ENCODE measurements at places on chromosomes 16 and 17.

DNA sequence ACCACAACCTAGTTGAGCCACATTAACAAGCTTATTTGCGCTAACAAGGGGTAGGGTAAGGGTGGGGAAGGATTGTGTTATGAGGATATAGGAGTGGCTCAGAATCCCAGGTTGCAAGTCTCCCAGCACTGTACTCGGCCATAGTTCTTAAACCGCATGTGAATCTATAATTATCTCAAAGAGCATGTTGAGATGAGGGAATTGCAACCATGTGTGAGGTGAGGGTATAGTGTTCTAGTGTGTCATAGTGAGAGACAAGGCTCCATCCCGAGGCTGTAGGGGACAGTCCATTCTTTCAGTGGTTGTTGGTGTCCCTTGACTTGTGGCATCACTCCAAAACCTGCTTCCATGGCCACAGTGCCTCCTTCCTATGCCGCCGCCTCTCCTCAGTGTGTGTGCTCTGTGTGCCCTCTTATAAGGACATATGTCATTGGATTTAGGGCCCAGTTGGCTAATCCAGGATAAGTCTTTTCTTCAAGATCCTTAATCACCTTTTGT lies 22.7 kb upstream of the ATP5MC1 start:
- DNase-seq, result no peak

DNA sequence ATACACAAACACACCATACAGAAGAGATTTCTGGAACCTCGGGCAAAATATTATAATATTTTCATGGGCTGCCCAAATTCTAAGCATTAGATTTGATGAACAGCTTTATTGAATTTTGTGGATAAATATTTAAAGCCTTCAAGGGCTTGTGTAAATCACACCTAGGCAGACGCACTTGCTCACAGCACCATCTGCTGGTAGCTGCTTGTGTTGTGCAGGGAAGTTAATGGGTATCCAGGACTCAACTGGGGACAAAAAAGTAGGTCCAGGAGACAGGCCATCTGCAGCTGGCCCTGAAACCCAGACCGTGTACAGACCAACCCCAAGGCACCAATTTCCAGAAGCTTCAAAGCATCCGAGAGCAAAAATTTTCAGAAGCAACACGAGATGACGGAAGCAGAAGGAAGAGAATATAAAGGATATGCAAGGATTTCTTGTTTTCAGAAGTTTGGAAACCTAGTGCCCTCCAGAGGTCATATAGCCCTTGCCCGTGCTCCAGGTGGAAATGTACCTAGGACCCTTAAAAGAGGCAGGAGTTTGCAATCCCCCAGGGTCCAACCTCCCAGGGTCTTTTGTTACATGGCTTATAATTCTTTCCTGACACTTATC lies 140.0 kb downstream of the CHD9NB start:
- DNase-seq, result peak; percentile 40

DNA sequence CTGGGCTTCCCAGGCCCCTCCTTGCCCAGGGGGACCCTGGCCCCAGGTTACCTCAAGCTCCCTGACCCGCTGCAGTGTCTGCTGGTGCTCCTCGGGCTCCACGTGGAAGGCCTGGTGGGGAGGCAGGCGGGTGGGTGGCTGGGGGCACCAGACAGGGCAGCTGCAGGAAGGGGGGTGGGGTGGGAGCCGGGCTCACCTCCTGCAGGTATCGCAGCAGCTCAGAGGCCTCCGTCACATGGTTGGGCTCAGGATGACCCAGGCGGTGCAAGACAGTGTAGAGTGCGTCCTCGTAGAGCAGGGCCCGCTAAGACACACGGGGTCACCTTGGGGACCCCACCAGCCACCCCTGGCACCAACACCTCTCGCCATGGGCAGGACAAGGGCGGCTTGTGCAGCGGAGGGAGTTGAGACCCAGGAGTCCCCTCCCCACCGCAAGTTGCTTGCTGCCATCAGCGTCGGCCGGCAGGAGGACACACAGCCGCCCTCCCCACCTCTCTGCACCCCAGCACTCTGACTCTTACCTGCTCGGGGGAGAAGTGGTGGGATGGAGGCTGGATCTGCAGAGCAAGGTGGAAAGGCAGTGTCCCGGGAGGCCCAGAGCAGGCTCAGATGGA lies 1.1 kb downstream of the UNC13D start:
- DNase-seq, result peak; percentile 25

DNA sequence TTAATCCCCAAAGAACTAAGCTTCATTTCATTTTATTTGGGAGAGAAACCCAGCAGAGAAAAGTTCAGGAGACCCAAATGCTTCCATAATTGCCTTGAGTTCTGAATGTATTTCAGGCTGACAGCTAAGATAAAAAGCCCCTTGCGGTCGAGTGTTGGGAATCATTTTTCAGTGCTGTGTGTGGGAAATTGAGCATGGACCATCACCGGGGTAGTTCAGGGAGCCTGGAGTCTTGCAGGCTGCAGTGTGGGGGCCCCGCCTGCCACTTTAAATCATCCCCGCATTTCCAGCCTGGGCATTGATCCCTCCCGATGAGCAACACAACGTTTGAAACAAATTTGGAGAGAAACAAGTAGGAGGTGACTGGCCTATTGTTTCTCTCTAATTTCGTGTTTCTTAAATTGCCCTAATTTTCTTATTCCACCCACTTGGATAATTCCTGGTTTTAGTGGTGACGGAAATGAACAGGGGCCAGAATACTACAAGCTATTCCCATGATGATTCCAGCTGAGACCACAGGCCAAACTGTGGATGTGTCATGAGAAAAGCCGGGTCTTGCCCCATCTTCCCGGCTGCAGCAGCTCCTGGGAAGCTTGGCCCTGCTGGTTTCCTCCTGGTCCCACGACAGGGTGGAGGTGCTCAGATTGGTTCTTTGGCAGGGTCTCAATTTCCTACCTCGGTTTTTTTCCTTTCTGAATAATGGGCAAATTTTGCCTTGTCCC lies 75.1 kb downstream of the FOXL1 start:
- no peak for DNase-seq

GRCh38 chr16:17338244-17338643 lies 132.5 kb downstream of the XYLT1 start:
- no peak for DNase-seq

DNA sequence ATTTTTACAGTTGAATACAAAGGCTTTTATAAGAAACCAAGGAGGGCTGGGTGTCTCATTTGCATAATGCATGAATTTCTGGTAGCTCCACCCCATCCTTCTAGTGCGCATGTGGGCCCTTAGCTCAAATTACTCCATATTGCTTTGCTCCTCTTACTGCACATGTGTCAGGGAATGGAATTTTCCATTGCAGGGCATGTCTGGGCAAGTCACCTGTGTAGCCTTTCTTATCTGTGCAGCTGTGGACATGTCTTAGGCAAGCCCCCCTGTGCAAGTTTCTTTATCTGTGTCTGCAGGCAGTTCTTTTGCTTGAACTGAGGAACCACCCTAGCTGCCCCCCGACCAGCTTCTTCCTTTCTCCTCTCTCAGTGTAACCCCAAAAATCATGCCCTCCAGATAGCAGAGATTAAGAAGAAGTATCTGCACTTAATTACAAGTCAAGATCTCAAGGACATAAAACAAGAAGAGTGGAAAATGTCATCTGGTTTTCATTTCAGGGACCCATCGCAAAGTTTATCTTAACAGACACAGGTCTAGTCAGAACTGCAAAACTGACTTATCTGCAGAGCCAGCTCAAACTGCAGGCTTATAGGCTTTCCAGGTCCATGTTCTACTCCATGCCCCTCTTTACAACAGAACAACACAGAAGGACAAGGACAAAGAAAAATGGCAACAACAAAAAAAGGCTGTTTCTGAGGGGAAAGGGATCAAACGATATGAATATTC lies 137.9 kb upstream of the HS3ST4 start:
- DNase-seq, result no peak

- no peak for DNase-seq
These were observed 94.9 kb upstream of the GOT2 start for GRCh38 chr16:58828901-58829545.

- DNase-seq, result no peak
These were observed 48.7 kb downstream of the DNAH17 start for GRCh38 chr17:78528541-78528940.

GRCh38 chr16:54657058-54657708 lies 273.5 kb upstream of the IRX5 start:
- no peak for DNase-seq

- no peak for DNase-seq
These were observed 178.4 kb downstream of the CCDC182 start for GRCh38 chr17:57566721-57567120.

GRCh38 chr17:46738544-46738943 lies 79.9 kb downstream of the WNT3 start:
- no peak for DNase-seq

GRCh38 chr16:2066139-2066538 lies 18.4 kb downstream of the TSC2 start:
- DNase-seq, result no peak

DNA sequence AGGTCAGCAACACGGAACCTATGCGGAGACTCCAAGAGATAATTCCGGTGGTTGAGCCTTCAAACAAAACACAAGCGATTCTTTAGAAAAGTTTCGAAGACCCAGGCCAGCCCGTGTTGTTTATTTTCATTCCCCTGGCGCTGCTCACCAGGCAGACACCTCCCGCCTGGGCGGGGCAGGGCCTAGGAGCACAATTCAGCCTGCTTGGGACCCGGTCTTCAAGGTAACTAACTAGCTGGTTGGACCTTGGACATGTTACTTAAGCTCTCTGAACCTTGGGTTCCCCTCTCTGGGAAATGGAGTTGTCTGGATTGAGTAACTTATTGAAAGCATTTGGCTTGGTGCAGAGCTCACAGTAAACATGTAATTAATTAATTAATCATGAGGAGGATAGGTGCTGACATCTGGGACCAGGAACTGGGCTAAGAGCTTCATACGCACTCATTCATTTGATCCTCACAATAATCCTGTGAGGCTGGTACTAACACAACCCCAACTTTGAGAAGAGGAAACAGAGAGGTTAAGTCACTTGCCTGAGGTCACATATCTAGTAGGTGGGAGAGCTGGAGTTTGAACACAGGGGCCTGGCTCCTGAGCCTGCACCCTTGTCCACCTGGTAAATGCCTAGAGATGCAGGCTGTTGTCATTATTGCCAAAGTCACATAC lies 125.3 kb upstream of the SMURF2 start:
- no peak for DNase-seq

DNA sequence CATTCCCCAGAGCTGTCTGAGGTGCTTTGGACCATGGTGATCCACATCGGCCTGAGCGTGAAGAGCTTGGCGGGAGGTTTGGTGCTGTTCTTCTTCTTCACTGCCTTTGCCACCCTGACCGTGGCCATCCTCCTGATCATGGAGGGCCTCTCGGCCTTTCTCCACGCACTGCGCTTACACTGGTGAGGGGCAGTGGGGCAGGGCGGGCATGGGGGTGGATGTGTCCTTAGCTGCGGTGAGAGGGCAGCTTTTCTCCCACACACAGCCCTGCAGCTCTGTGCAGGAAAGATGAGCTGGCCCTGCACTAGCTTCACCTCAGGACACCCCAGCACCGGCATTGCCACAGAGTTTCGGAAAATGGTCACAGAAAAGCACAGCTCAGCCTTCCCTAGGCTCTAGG lies 21.8 kb upstream of the NAGLU start:
- DNase-seq, result no peak

DNA sequence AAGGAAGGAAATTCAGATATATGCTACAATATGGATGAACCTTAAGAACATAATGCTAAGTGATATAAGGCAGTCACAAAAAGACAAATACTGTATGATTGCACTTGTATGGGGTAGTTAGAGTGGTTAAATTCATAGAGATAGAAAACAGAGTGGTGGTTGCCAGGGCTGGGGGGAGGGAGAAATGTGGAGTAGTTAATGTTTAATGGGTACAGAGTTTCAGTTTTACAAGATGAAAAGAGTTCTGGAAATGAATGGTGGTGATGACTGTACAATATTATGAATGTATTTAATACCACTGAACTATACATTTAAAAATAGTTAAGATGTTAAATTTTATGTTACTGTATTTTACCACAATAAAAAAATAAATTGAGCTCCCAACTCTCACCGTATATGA lies 157.9 kb downstream of the TOX3 start:
- DNase-seq, result no peak

GRCh38 chr16:67040906-67041305 lies 12.0 kb downstream of the CBFB start:
- no peak for DNase-seq

GRCh38 chr16:17323171-17323570 lies 147.6 kb downstream of the XYLT1 start:
- no peak for DNase-seq

DNA sequence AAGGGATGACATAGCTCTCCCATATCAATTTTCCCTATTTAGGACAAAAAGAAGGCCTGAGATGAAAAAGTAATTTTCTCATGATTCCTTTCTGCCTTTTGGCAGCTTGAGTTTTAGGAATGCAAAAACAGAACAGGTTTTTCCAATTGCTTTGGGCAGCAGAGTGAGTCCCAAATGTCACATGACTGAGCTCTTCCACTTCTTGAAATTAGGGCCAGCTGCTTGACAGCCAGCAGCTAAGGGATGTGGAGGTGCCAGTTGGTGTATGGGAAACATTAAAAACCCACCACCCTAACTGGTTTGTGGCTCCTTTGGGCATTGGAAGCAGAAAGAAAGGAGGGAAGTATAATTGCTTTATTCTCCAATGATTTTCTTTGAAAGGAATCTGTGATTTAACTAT lies 133.8 kb upstream of the FAM20A start:
- no peak for DNase-seq

GRCh38 chr17:80474231-80474960 lies 2.0 kb downstream of the NPTX1 start:
- no peak for DNase-seq

GRCh38 chr17:73324160-73324475 lies 12.3 kb upstream of the CDC42EP4 start:
- no peak for DNase-seq

- DNase-seq, result no peak
These were observed 21.2 kb downstream of the ATP6V0D1 start for GRCh38 chr16:67459861-67460150.

GRCh38 chr17:36816214-36816906 lies 120.9 kb upstream of the LHX1 start:
- DNase-seq, result no peak

GRCh38 chr17:45171338-45172231 lies 9.9 kb downstream of the HEXIM2 start:
- no peak for DNase-seq
